ENCODE measurements at places on chromosomes 7 and 10.

GRCh38 chr7:110623436-110623835, 467.5 kb upstream of the LRRN3 start:
- DNase-seq: no peak

- no peak for DNase-seq
These were observed 233.2 kb downstream of the SORCS1 start for GRCh38 chr10:106931159-106931852.

DNA sequence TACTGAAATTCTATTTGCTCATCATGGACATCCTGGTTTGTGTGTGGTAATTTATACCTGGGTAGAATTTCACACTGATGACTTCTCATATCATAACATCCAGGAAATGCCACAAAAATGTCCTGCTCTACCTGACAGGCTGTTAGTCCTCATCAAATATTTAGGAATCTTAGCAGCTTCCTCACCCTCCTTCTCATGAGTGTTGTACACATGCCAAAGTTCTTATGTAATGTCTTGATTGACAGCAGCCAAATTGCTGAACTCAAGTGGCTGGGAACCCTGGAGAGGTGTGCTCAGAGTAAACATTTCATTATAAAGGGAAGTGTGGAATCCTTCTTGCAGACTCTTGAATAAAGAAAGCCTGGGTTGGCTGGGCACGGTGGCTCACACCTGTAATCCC, 8.9 kb downstream of the EEPD1 start:
- DNase-seq: no peak

- DNase-seq: no peak
These were observed 8.1 kb upstream of the VDAC2 start for GRCh38 chr10:75202321-75203045.

DNA sequence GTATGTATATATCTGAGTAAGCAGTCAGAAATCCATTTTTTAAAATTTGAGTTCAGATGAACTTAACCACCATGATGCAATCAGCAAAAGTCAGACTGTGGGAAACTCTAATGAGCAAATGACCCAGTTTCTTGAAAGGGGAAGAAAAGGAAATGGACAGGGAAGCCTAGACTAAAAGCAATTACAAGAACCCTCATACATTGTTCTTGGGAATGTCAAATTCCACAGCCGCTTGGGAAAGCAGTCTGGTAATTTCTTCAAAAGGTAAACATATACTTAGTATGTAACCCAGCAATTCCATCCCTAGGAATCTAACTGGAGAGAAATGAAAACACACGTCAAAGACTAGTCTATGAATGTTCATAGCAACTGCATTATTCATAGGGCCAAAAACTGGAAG, 16.4 kb upstream of the FOXK1 start:
- no peak for DNase-seq

- no peak for DNase-seq
These were observed 89.3 kb upstream of the PRKCQ start for GRCh38 chr10:6669269-6669859.

- DNase-seq: no peak
These were observed 12.6 kb downstream of the AP3M1 start for GRCh38 chr10:74137992-74138391.

DNA sequence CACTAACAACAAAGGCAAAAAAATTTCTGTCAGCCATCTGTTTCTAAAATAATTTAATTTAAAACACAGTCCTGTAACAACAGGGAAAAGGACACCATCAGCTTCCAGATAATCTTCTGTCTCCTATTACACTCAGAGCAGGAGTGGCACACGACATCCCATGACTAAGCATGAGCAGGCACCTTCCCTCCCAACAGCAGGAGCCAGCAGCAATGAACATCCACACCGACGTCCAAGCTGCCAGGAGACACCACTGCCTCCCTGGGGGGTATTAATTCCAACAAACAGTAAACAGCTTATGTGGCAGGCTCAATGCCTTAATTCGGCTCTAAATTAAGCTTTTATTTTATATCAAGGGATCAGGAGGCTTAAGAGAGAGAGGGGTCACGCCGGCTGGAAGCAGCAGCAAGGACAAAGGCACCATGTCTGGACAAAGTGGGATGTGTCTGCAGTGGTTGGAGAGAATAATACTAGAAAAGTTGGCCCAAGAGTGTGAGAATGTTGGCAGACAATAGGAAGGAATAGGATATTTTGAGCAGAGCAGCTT, 45.7 kb downstream of the KIAA1549 start:
- DNase-seq: no peak

DNA sequence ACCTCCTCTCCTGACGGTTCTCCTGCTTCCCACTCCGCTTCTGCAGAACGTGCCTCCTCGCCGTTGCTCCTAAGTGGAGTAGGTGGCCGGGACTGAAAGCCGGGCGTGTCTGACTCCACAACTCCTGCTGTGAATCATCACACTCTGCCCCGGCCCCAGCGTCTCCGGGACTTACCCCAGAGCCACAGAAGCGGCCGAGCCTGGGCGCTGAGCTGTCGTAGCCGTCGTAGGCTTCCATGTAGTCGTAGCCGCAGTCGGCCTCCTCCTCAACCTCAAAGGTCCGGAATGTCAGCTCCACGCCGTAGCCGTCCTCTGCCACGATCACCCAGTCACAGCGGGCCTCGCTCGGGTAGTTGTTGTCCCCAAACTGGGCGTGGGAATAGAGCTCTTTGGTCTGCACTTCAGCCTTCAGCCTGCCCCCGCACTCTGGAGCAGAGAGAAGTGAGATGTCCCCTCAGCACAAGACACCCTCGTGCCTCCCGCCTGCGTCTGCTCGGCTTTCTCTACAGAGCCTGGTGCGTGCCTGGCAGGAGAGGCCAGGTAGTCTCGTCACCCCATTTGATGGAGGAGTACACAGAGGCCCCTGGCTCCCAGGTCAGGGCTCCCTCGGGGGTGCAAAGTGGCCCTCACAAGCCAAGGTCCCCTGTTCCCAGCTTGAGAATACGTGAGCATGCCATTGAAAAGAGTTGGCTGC, 11.2 kb upstream of the OPALIN start:
- DNase-seq: no peak

GRCh38 chr7:47100817-47101435, 481.0 kb downstream of the TNS3 start:
- no peak for DNase-seq

DNA sequence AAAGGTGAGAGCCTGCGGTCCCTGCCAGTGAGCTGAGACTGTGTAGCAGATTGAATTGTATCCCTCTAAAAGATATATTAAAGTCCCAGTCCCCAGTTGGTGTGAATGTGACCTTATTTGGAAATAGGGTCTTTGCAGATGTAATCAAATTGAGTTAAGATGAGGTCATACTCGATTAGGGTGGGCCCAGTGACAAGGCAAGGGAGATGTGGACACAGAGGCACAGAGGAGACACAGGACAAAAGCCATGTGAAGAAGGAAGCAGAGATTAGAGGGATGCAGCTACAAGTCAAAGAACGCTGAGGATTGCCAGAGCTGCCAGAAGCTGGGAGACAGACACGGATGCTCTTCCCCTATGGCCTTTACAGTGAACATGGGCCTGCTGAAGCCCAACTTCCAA, 104.3 kb downstream of the CLEC2L start:
- no peak for DNase-seq

DNA sequence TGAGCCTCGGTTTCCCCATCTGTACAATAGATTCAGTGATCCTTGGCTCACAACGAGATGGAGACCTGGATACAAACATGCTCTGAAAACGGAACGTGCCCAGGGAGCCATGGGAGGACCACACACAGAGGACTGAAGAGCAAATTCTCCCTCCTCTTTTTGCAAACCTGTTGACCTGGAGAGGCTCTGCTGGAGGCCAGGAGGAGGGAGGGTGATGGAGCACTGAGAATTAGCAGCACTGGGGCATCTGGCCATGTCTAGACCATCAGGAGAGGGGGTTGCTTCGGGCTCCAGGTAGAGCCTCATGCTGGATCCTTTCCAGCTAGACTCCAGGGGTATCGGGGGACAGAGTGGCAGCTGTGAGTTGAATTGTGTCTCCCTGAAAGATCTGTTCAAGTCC, 97.4 kb upstream of the GPR26 start:
- no peak for DNase-seq

DNA sequence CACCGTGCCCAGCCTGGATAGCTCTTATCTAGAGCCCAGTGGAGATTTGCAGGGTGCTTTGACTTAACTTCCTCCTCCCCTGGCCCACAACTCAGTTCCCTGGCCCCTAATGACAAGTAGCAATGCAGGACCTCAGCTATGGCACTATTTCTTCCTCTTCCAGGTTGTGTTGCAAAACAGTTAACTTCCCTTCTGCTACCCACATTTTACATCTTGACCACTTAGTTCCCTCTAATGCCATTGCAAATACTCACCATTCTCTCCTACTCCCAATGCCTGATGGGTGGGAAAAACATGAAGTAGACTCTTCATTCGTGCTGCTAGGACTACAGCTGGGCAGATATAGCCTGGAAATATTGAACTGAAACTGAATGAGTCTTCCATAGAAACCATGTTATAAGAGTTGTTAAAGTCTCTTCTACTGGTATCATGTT, 39.1 kb upstream of the FGL2 start:
- no peak for DNase-seq

GRCh38 chr7:23107781-23108180, 2.2 kb downstream of the KLHL7 start:
- no peak for DNase-seq

DNA sequence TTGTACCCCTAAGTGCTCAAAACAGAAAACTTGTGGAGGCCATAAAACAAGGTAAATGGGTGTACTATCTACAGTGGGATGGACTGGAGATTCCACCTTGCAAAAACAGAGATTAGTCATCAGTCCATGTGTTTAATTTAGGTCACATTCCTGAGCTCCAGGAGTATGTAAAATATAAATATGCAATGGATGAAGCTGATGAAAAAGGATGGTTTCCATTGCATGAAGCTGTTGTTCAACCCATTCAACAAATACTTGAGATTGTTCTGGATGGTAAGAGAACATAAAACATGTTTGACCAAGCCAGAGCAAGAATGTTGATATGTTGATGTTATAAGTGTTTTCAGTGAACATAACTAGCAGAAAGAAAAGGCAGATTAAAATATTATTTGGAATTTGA, 14.6 kb downstream of the ASB15 start:
- no peak for DNase-seq

- no peak for DNase-seq
These were observed 70.7 kb downstream of the CDHR3 start for GRCh38 chr7:106033735-106034134.

DNA sequence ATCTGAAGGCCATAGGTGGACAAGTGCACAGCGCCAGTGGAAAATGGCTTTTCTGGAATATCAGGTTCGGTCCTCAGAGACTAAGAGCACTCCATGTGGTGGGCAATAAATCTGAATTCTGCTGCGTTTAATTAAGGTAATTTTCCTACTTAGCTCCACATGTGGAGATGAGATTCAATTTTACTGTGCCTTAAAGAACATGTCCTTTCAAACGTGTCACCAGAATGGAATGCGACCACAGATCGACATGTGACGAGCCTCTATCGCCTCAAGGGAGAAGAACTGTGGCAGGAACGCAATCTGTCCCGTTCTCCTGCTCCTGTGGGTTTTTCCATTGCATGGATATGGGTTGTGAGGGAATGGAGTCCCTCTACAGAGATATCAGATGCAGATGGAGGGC, 205.3 kb upstream of the ZNF32 start:
- no peak for DNase-seq

- DNase-seq: no peak
These were observed 56.5 kb upstream of the PAPSS2 start for GRCh38 chr10:87603196-87603595.

GRCh38 chr7:1388703-1389335, 70.5 kb downstream of the MICALL2 start:
- DNase-seq: no peak

DNA sequence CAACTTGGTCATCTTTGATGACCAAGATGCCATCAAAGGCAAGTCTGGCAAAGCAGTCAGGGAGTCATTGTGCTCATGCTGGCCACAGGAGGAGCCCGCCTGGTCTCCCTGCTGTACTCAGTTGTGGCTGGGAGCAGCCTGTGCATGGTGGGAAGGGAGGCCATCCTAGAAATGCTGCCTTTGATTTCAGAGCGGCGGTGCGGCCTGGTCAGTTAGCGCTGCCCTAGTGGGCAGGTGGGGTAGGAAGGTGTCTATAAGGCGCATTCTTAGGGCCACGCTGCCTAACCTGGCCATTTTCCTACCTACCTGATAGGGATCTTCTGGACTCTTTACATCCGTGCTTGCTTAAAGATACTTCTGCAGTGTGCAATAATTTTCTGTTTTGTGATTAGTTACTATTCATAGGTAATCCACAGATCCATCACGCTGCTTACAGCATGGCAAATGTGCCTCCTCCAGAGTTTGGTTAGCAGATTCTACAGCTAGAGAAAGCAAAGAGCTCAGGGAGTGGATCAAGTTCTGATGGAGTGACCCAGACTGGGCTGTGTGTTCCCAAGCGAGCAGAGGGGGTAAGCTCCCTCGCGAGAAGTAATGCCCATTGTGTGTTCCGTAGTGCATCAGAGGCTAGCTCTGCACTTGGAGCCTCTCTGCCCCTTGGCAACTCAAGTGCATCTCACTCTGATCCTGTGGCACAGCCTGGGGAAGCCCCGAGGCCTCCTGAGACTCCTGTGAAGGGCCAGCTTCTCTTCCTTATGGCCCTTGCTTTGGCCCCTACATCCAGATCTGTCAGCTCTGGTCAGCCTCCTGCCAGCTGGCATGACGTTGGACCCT, 970.1 kb upstream of the ZNF722 start:
- DNase-seq: no peak

DNA sequence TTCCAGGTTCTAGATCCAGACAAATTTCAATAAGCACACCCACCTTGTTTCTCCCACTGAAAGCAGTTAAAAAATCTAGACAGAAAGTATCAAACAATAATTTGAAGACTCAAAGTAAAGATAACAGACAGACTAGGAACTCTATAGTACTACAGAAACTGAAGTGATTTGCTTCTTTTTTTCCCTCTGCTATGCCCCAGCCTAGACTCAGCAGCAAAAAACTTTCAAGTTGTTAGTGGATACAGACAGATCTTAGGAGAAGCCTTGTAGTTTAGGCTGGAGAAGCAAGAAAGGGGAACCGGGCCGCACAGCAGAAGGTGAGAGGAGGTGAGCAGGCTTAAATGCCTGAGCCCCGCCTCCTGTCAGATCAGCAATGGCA, 65.1 kb downstream of the IGF2BP3 start:
- DNase-seq: no peak

DNA sequence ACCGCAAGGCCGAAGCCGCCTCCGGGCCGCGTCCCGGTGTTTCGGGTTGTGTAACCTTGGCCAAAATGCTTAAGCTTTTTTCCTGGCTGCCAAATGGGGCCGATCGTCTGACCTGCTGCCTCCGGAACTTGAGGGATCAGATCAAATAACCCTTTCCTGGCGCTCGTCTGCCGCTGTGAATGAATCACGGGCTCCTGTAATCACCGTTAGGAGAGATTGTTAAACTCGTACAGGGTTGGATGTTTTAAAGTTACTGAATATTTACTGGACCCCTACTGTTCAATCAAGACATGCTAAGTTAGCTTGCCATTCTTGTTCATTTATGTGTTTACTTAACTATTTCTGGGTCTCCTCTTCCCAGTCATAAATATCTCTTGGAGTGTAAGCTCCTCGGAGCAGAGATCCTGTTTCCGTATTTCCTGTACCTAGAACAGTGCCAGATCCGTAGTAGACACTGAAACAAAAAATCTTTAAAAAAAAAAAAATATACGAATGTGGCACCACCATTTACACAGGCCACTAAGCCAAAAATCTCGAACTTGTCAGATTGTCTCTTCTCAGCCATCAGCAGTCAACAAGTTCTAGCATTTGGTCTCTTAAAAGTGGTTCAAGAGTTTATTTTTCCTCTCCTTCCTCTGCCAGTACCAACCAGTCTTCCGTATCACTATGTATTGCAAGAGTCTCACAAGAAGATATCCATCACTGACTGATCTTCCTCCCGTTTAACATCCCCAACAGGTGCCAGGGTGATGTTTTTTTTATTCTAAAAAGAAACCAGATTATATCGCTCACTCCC, 650 bp upstream of the TM9SF3 start:
- DNase-seq: no peak
